ENCODE measurements at places on chromosomes 1 and 21. TPM values are rescaled to one million over a fixed set of nuclear protein-coding genes. Genes with fewer than 3 reads are reported as not detected.
A peak's percentile ranks its signal among the peaks of the same experiment; 100 is the strongest.

DNA sequence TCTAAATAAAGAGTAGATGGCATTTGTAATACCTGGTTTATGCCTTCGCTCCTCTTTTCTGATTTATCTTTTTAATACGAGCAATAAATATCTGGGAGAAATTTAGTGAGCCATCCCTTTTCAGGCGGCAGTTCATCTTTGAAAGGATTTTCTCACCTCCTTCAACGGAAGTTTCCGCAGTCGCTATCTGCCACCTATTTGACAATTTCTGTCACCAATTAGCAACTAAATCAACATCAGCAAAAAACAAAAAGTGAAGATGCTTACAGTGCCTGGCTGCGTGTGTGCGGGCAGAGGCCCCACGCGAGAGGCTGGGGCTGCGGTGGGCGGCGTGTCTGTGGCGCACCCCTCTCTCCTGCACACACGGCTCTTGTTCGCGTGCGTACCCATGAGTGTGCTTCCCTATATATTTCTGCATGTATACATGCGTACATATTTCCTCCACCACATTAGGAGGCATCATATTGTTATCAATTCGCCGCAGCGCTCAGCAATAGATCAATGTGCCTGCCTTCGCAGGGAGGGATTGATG is 117.3 kb upstream of the BARHL2 start:
- no peak for DNase-seq

DNA sequence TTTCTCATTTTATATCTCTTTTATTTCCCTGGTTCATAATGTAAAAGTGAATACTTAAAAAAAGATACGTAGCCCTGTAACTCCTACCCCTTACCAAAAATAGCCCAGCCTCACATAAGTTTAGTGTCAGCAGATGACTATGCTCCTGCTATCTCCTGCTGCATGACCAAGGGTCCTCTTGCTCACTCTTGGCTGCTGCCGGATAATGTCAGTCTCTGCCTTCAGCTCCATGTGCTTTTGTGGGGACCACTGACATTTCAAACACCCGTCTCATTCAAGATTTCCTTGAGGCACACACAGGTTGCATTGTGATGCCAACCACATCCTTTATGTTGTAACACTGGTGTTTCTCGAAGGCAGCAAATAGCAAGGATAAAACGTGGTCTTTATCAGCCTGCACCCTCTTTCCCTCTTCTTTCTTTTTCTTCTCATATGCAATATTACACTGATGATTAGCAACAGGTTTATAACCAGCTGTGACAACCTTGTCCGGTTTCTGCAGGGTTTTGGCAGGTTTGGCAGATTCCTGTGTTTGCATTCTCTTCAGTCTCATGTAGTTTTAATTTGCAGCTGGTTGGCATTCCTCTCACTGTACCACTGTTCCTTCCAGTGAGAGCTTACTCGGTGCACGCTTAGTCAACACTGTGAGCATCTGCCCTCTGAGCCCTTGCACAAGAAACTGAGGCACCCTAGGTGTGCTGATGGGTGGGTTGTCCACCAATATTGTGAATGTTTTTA is 62.2 kb downstream of the ZNF684 start:
- DNase-seq, result no peak

DNA sequence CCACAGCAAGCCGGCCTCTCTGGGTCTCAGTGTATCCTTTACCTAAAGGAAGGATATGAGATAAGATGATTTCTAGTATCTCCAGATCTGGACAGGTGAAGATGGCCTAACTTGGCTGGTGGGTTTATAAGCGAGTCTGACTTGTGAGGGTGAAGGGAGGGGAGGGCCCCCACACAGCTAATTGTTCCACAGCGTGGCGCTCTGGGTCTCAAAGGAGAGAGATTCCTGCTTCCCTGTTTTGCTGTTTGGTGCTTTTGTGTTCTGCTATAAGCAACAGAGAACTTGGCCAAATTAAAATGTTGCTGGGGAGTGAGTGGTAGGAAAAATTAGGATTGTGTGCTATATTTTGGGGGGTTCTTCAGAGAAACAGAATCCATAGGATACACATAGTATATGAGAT is 28.9 kb upstream of the NLRP3 start:
- no peak for DNase-seq

DNA sequence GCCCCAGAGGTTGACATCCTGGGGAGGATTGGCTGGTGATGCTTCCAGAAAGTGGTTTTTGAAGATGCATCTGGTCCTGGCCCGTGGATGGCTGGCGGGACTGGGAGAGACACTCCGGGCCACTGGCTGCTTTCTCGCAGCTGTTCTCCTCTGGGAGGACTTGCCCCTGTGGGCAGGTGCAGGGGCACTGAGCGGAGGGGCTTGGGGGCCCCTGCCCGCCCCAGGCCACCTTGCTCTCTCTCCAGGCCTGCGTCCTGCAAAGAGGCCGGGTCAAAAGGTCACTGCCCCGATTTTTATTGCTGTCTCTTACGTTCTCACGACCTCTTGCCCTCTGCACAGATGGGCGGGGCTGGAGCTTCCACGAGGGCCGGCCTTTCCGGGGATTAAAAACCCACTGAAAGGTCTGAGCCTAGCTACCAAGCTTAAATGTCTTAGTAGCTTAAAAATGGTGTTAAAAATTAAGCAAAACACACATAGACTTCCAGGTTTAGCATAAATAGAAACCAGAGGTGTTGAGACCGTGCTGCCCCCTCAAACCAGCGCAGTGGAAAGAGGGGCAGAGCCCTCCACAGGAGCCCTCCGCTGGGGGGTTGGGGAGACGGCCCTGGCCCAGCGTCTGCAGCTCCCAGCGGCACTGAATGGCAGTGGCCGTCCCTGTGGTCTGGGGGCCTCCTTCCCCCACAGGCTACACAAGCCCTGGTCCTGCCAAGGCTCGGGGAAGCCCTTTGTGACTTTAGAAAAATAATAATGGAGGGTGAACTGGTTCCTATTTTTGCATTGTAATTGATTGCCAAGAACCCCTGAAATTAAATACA is 43.9 kb downstream of the SKI start:
- DNase-seq, result no peak

DNA sequence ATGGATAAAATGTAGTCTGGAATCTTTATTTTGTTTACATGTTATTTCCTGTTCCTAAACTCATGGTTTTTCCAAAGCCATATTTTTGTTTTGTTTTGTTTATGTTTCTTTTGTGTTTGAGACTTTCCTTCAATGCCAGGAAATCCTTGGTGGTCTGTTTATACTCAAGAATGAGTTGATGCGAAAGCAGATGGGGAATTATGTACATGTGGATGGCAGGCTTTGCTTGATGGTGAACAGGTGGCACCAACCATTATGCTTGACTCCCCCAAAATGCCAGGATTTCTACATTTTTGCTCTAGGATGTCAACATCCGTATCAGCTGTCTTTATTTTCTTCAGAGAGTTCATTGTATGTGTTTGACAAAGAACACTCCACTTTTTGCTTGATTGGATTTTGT is 448.5 kb downstream of the PRDM2 start:
- no peak for DNase-seq

DNA sequence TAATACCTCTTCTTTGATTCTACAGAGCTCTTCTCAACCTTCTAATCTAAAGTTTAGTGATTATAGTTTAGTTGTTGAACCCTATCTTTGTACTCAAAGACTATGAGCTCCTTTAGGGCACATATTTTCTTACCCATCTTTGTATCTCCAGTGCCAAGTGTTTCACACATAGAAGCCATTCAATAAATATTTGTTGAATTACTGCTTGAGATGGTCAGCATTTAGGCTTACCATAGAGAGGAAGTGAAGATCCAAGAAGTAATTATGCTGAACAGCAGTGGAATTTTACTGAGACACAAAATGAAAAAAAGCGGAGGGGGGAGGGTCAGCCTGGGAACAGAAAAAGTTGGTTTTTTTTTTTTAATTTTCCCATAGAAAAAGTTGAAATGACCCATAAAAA is 21.9 kb downstream of the PIK3R3 start:
- DNase-seq, result no peak

- DNase-seq, result no peak
Observed at GRCh38 chr1:55958498-55958897, 620.9 kb downstream of the PLPP3 start.

GRCh38 chr1:159509440-159510228 is 26.2 kb downstream of the OR10J5 start:
- DNase-seq, result no peak

- DNase-seq, result peak; percentile 62
Observed at GRCh38 chr1:11893907-11894251, 32.3 kb downstream of the KIAA2013 start.

DNA sequence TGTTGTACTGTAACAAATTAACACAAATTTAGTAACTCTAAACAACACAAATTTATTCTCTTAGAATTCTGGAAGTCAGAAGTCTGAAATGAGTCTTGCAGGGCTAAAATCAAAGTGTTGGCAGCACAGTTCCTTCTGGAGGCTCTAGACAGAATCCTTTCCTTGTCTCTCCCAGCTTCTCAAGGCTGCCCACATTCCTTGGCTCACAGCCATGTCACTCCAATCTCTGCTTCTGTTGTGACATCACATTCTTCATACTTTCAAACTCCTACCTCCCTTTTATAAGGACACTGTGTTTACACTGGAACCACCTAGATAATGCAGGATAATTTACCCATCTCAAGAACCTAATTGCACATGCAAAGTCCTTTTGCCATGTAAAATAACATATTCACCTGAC is 225.0 kb upstream of the PRMT6 start:
- DNase-seq, result no peak

- DNase-seq, result no peak
Observed at GRCh38 chr1:30837653-30838052, 70.9 kb downstream of the SDC3 start.

GRCh38 chr1:232904566-232904965 is 45.8 kb upstream of the NTPCR start:
- no peak for DNase-seq

DNA sequence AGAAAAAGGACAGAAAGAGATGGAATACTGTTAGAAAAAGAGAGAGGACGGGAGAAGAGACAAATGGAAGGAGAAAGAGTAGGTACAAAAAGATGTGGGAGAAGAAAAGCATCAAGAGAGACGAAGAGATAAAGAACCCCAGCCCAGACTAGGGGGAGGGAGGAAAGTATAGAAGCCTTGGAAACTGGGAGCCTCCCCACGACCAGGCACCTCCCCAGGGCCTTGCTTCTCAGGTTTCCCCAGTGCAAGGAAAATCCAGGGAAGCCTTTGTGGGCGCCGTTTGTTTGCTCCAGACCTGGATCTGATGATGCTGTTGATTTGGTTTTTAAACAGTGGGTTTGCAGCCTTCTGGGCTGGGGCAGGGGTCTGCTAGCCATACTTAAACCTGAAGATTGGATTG is 15.2 kb upstream of the ALX3 start:
- DNase-seq, result no peak

DNA sequence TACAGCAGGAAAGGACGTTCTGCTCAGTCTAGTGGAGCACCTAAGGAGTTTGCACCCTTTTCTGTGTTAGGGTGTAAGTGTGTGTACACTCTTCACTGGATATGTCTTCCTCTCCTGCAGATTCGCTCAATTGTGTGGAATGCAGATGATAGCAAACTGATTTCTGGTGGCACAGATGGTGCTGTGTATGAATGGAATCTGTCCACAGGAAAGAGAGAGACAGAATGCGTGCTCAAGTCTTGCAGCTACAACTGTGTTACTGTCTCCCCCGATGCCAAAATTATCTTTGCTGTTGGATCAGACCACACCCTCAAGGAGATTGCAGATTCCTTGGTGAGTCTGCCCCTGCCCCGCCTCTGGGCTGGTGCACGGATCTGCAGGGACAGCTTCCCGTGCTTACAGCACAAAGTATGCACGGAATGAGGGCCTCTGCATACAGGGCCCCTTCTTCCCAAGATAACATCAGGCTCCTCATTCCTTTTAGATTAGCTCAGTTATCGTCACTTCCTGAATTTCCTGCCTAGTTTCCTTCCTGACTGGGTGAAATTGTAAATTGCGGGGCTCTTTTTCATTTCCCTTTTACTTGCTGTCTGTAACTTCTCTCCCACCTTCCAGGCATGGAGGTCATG is 34.6 kb downstream of the CFAP57 start:
- DNase-seq, result no peak

Gene OR10Z1
- not detected for total RNA-seq

Gene OR2W3
- total RNA-seq, result not detected

Gene LRP8
- 11.7 TPM for total RNA-seq

Gene UBL4B
- not detected for total RNA-seq

Gene EFCAB14
- 75.9 TPM for total RNA-seq

Gene FCGR3B
- not detected for total RNA-seq

Gene ZFYVE9
- total RNA-seq, result 14.7 TPM

Gene C1orf21
- total RNA-seq, result 0.62 TPM

Gene SPRR5
- total RNA-seq, result not detected

Gene NGF
- total RNA-seq, result not detected

Measured in naive thymus-derived CD8-positive, alpha-beta T cell (primary cell).